ENCODE measurements at places on chromosomes 5 and 9. TPM values are rescaled to one million over a fixed set of nuclear protein-coding genes. Genes with fewer than 3 reads are reported as not detected.

The OR13C4 gene
- not detected for total RNA-seq

The DIAPH1 gene
- 109 TPM for total RNA-seq

The OSMR gene
- 85.6 TPM for total RNA-seq

The LCN15 gene
- total RNA-seq = not detected

The IL5 gene
- not detected for total RNA-seq

The HRCT1 gene
- 0.14 TPM for total RNA-seq

The ANKRD20A1 gene
- 0.75 TPM for total RNA-seq

The NDOR1 gene
- 12.5 TPM for total RNA-seq

The ADAMTSL1 gene
- not detected for total RNA-seq

The IRX1 gene
- not detected for total RNA-seq

The SLC6A18 gene
- total RNA-seq = not detected

The ETF1 gene
- 150 TPM for total RNA-seq

The BAAT gene
- total RNA-seq = 0.48 TPM

The KLF4 gene
- 14.2 TPM for total RNA-seq

The BOD1 gene
- total RNA-seq = 72.0 TPM

The FPGS gene
- total RNA-seq = 48.9 TPM

The NFIB gene
- total RNA-seq = 12.8 TPM

The RETREG1 gene
- total RNA-seq = 3.0 TPM

The F12 gene
- total RNA-seq = 23.0 TPM

The TMC1 gene
- 0.05 TPM for total RNA-seq

The CDX1 gene
- not detected for total RNA-seq

The ASPN gene
- not detected for total RNA-seq

The SLC26A2 gene
- 23.0 TPM for total RNA-seq

The ADGRV1 gene
- 0.76 TPM for total RNA-seq

The SLC31A2 gene
- 6.7 TPM for total RNA-seq

The CFAP77 gene
- total RNA-seq = 0.13 TPM

The PCDHA12 gene
- 2.7 TPM for total RNA-seq

Data from A549 treated with DMSO at 1 μM for 4 hours (cell line).